ENCODE measurements at places on chromosomes 3 and 15.

- no peak for DNase-seq
These were observed 75.1 kb downstream of the FOXB1 start for GRCh38 chr15:60079210-60079609.

DNA sequence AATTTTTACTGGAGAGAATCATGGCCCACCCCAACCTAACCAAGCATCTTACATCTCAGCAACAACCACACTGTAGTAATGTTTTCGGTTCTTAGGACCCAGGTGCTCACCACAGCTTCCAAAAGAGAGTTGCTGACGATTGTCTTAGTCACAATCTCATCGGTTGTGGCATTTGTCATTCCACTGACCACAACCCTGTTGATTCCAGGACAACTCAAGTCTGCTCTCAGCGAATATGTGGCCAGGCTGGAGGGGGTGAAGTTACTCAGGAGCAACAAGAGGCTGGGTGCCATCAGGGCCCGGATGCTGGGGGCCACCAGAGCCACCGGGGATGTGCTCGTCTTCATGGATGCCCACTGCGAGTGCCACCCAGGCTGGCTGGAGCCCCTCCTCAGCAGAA lies 25.9 kb downstream of the GALNT15 start:
- DNase-seq: no peak

- DNase-seq: no peak
These were observed 29.1 kb upstream of the TCAIM start for GRCh38 chr3:44309500-44309899.

GRCh38 chr3:6444888-6445658 lies 415.8 kb upstream of the GRM7 start:
- peak; percentile 54 for DNase-seq

DNA sequence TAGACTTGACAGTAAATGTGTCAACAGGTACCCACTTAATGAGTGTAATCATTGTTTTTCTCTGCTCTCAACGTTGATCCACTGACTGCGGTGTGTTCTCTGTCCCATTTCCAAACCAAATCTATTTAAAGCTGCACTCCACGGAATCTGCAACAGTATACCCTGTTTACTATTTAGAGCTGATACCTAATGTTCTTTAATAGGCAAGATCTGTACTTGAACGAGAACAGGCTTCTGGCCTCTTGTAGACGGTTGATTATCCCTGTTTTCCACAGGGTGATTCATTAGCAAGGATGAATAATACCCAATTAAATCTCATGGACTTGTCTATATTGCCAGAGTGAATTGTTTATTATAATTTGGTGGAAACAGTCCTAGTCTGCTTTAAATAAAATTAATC lies 189.9 kb downstream of the LPP start:
- no peak for DNase-seq

GRCh38 chr3:159795042-159795441 lies 193.6 kb upstream of the IL12A start:
- no peak for DNase-seq

DNA sequence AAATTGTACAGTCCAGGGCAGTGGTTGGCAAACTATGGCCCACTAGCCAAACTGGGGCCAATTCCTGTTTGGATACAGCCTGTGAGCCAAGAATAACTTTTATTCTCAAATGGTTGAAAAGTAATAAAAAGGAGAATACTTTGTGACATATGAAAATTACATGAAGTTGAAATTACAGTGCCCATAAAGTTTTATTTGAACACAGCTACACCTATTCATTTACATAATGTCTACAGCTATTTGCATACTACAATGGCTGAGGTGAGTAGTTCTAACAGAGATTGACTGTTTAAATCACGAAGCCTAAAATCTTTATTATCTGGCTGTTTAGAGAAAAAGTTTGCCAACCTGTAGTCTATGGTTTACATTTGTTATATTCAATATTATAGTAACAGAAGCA lies 600.1 kb downstream of the MAGI1 start:
- no peak for DNase-seq

DNA sequence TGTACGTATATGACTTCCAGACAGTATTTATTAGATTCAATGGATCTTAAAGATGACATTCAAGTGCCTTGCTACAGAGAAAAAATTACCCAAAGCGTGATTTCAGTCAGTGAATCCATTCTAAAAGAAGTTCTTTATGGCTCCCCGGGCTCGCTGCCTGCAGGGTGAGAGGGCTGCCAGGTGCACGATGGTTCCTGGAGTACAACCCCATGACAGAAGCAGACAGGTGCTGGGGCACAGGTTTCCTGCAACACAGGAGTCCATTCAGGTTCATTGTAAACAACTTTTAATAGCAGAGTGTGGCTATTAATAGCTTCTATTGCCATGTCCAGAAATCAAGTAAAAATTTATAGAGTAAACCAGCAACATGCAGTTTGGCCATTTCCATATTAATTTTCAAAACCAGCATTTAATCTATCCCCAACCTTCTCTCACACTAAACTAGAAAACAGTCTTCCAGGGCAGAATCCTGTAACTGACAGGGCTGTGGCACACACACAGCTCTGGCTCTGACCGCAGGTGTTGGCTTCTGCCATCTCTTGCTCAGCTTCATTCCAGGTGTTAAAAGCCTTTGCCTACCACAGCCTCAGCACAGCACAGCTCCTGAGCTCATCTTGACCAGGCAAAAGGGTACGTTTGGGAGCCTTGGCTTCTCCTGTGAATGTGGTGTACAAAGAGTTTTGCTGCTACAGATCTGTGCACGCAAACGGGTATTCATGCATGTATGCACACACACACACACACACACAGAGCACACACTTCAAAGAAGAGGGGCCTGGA lies 185.9 kb downstream of the MEX3B start:
- no peak for DNase-seq

DNA sequence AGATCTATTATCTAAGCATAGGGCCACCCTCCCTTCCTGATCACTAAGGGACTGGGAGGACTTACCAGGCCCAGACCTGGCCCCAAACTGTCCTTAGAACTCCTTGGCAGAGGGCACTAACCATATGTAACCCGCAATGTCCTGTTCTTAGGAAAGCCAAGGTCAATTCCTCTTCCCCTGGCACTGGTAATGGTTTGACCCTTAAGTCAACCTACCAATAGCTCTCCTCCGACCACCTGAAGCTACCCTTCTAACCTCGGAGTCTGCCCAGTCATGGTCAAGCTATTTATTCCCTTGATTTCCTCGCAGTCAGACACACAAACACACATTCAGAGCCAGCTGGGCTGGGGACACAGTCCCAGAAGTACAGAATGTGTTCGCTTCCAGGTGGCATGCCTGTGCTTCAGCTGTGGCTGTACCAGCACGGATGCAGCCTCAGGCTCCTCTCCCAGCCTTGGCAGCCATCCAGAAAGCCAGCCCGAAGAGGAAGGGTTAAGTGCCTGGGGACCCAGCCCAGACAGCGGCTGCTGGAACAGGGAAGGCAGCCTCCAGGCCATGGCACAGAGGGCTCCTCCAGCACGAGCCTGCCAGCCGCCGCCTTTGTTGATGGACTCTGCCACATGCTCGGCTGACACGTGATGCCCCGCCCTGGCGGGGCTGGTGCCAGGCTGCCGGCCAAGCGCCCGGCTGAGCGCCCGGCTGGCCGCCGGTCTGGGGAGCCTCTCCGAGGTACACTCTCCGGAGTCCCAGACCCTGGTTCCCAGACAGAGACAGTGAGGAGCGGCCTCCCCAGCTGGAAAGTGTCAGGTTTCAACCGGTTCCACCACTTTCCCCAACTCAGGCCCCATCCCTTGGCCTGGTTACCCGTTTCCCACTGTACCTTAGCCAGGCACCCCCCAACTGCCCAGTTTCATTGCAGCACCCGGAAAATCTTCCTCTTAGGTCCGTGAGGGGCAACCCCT lies 5.5 kb downstream of the BMF start:
- peak; percentile 64 for DNase-seq

- no peak for DNase-seq
These were observed 26.3 kb downstream of the DZIP1L start for GRCh38 chr3:138089091-138089490.

DNA sequence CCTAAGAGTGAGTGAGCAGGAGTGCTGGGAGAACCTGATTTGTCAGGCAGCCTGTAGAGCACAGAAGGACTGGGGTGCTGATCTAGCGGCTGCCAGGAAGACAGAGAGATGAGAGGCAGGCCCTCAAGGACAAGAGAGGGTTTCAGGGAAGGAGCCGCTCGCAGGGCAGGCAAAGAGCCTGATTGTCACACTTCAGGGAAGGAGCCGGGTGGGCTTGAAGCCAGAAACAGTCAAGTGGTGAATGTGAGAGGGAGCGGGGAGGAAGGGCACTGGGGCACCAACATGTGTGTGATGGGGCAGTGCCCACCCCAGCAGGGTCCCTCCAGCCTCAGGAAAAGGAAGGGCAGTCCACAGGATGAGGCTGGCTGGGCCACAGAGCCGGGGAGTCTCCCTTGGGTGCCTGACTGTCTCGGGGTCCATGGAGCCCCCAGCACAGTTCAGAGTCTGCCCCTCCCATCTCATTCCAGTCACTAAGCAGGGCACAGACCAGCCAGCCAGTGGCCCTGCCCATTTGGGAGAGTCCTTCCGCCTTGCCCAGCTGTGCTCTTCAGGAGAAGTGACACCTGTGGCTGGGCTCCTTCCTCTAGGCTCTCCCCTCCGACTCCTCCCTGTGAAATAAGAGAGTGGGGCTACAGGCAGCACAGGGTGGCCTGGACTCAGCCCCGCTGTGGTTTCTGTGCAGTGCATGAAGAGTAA lies 148.6 kb downstream of the RAB11A start:
- no peak for DNase-seq

GRCh38 chr3:189496375-189497138 lies 134.6 kb upstream of the TP63 start:
- no peak for DNase-seq

GRCh38 chr3:58804914-58805313 lies 138.3 kb upstream of the FAM3D start:
- no peak for DNase-seq

DNA sequence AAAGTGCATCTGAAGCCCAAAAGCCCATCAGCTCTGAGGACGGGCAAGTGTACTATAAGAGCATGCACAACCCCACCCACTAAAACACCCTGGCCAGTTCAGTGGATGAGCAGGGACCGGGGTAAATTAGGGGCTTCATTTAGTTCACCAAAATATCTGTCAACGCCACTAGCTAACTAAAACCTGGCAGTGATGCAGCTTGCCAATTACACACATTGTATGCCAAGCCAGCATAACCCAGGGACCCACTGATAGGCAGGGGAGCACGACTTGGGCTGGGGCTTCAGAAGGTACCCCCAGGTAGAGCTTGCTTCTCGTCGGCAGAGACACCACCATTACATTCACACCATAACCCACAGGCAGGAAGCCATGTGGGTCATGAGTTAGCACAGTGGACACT lies 47.0 kb downstream of the PTPN23 start:
- no peak for DNase-seq

DNA sequence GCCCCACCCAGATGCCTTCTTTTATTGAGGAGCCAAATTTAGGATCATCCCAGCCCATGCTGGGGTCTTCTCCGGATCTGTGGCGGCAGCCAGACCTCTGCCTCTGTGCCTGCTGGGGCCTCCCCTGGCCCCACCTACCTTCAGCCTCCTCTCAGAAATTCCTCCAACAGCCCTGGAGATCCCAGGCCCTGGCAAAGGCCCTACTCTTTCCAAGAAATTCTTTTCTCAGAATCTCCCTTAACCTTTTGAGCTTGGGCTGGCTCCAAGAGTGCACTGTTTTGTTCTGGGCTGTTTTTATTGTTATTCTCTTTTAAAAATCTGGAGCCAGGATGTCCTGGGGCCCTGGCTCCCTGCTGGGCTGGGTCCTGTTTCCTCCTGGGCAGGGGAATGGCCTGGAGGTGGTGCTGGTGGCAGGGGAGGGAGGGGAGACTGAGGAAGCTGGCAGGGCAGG lies 57.8 kb downstream of the GRIP2 start:
- no peak for DNase-seq

- DNase-seq: no peak
These were observed 99.6 kb downstream of the PGPEP1L start for GRCh38 chr15:98907927-98908471.

GRCh38 chr15:56411122-56411749 lies 46.0 kb downstream of the TEX9 start:
- no peak for DNase-seq

DNA sequence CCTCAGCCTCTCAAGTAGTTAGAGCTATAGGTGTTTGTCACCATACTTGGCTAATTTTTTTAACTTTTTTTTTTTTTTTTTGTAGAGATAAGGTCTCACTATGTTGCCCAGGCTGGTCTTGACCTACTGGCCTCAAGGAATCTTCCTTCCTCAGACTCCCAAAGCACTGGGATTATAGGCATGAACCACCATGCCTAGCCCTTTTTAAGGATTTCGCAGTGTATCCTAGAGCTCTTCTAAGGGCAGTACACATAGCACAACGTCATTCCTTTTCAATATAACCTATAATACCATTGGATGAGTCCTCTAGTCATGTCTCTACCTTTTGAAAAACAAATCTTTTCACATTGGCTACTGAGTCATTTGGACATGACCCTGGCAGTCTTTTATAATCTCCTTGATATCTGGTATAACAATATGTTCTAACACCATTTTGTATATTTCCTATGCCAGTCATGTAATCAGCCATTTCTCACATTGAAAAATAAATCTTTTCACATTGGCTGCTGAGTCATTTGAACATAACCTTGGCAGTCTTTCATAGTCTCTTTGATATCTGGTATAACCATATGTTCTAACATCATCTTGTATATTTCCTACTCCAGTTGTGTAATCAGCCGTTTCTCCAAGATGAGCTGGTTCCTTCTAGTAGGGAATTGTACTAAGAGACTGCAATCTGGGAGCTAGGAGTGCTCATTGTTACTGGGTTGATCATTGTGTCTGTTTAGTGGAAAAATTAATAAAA lies 944.7 kb downstream of the MCTP2 start:
- DNase-seq: no peak

DNA sequence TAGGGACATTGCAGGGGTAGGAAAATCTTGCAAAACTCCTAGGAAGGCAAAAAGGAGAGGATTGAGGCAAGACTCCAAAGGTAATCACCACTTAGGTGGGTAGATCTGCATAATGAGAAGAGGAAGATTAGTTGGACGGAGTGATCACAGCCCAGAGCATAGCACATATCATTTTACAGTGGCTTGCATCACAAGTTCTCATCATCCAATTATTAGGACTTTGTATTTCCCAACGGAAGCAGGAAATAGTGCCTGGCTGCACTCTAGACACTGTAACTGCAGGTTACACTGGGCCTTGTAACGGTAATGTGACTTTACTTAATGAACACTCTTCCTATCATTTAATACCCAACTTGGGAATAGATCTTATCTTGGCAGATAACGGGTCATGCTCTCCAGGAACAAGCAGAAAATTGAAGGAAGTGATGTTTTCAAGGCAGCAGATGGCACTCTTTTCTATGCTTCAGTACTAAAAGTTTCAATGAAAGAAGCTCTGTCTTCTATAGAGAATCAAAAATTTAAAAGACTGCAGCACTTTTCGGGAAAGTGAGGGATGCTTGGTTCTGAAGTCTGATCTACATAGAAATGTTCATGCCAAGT lies 101.9 kb upstream of the KCNMB2 start:
- peak; percentile 53 for DNase-seq

- peak; percentile 92 for DNase-seq
These were observed at the start of gene AMIGO3 for GRCh38 chr3:49719214-49719884. Gene AMIGO3, minus strand, starts transcription at chr3:49719684. Its CDS starts 219 bp downstream, at chr3:49719465.

DNA sequence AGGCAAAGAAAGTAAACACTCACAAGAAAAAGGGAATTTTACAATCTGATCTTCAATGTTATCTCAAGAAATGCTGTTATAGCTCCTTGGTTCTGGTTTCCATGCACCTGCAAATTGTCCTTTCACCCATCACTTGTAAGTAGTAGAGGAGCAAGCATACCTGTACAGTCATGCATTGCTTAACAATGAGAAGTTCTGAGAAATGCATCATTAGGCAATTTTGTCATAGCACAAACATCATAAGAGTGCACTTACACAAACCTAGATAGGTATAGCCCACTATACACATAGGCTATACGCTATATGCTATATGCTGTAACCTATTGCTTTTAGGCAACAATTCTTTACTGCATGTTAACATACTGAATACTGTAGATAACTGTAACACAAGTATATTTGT lies 672.3 kb downstream of the FHIT start:
- DNase-seq: no peak
